ENCODE measurements at places on chromosomes 6 and 20.

DNA sequence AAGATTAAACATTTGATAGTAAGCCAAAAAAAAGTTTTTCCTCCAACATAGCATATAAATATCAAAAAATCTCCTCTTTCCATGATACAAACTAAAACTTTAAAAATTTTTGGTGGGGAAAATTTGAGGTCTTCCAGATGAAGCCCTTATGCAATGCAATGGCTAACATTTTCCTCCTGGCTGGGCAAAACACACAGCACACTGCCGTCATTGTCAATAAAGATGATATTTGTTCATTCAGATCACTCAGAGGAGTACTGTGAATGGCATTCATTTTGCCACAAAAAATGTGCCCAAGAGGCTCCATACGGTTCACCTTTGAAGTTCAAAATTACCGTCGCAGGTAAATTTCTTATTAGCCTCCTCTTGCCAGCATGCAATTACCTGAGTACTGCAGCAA lies 33.9 kb upstream of the FBXO9 start:
- no peaks in the 10 kb centered on the region for H3K27me3 ChIP-seq
- H3K4me1 ChIP-seq, result peaks cover 18% of the 10 kb centered on the region
- H3K27ac ChIP-seq, result no peak overlapping the region
- DNase-seq, result no peak
- peaks cover 16% of the 10 kb centered on the region for H3K36me3 ChIP-seq

DNA sequence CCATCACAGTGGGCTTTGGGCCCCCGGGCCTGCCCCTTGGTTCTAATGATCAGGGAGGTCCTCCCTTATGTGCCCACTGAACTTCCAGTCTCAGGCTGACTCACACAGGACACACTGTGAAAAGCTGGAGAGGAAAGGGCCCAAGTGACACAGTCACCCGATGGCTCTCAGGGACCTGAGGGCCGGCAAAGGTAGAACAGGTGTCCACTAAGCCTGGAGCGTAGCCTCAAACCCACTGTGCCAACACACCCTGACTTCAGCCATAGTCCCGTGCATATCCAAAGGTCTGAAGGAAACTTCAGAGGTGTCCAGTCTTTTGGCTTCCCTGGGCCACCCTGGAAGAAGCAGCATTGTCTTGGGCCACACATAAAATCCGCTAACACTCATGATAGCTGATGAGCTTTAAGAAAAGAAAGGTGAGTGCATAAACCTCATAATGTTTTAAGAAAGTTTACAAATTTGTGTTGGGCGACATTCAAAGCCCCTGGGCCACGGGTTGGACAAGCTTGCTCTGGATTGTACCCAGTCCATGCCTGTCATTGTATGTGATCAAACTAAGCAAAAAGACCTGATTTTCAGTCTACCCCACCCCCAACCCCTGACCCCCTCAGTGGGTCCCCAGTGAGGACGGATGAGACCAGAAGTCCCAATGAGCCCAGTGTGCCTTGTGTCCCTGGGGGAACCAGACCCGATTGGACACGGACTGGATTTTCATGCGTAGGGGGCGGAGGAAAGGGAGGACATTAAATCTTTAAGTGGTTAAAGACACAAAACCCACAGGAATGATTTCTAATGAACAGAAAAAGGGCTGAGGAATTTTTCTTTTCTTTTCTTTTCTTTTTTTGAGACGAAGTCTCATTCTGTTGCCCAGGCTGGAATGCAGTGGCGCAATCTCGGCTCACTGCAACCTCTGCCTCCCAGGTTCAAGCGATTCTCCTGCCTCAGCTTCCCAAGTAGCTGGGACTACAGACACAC lies 6.1 kb downstream of the RAMACL start:
- peaks cover 7% of the 10 kb centered on the region for H3K36me3 ChIP-seq
- peaks cover 5% of the 10 kb centered on the region for H3K4me1 ChIP-seq
- H3K27ac ChIP-seq, result no peak overlapping the region
- H3K27me3 ChIP-seq, result no peaks in the 10 kb centered on the region
- no peak for DNase-seq

- no peaks in the 10 kb centered on the region for H3K27me3 ChIP-seq
- peaks cover 2% of the 10 kb centered on the region for H3K4me1 ChIP-seq
- DNase-seq, result no peak
These were observed 45.1 kb downstream of the PTPRA start for GRCh38 chr20:2918096-2919049.

- H3K27ac ChIP-seq, result no peak overlapping the region
- no peaks in the 10 kb centered on the region for H3K27me3 ChIP-seq
- no peaks in the 10 kb centered on the region for H3K36me3 ChIP-seq
- DNase-seq, result peak; percentile 95
- H3K4me1 ChIP-seq, result peaks cover 6% of the 10 kb centered on the region
- no peak overlapping the region for H3K4me3 ChIP-seq
These were observed 587.8 kb upstream of the JAG1 start for GRCh38 chr20:11261533-11262000.

GRCh38 chr20:32019156-32019510 lies 8.9 kb downstream of the CCM2L start:
- H3K27ac ChIP-seq, result no peak overlapping the region
- H3K27me3 ChIP-seq, result peaks cover 66% of the 10 kb centered on the region
- no peak overlapping the region for H3K4me3 ChIP-seq

- H3K27ac ChIP-seq, result no peak overlapping the region
- DNase-seq, result no peak
- H3K4me3 ChIP-seq, result no peak overlapping the region
- no peaks in the 10 kb centered on the region for H3K36me3 ChIP-seq
- H3K27me3 ChIP-seq, result no peaks in the 10 kb centered on the region
- H3K4me1 ChIP-seq, result peaks cover 4% of the 10 kb centered on the region
These were observed 181.0 kb downstream of the CDKAL1 start for GRCh38 chr6:20715135-20715806.

- DNase-seq, result no peak
- no peaks in the 10 kb centered on the region for H3K27me3 ChIP-seq
- H3K4me3 ChIP-seq, result no peak overlapping the region
These were observed 91.8 kb downstream of the CARMIL1 start for GRCh38 chr6:25371037-25371347.

GRCh38 chr6:113344969-113345368 lies 512.2 kb upstream of the MARCKS start:
- peaks cover 11% of the 10 kb centered on the region for H3K4me1 ChIP-seq
- DNase-seq, result peak; percentile 67
- no peak overlapping the region for H3K4me3 ChIP-seq

GRCh38 chr6:131036601-131037000 lies 26.4 kb downstream of the EPB41L2 start:
- DNase-seq, result no peak
- 0 out of 2 replicates have a peak, but pooled peaks cover 2% of the 10 kb centered on the region for H3K36me3 ChIP-seq
- H3K27me3 ChIP-seq, result no peaks in the 10 kb centered on the region
- no peak overlapping the region for H3K27ac ChIP-seq
- H3K4me3 ChIP-seq, result no peak overlapping the region

GRCh38 chr6:27101824-27102223 lies 145.7 kb upstream of the PRSS16 start:
- H3K36me3 ChIP-seq, result no peaks in the 10 kb centered on the region
- no peak overlapping the region for H3K4me3 ChIP-seq
- no peak overlapping the region for H3K27ac ChIP-seq
- no peaks in the 10 kb centered on the region for H3K27me3 ChIP-seq
- DNase-seq, result no peak

DNA sequence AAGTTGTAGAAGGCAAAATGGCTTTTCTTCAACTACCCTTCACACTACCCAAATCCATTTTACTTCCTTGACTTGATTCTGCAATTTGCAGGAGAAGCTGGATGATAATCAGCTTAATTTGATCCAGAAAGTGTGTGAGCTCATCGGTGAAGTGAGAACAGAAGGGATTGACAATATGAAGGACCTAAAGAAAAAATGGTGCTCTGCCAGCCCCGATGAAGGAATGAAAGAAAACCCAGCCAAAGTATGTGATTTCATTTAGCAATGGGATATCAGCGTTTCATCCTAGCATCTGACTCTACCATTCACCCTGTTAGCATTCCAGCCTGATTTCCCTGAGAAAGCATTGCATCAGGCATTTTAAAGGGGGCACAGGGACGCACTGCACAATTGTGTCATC lies 41.5 kb downstream of the CD164 start:
- no peak for DNase-seq
- H3K27me3 ChIP-seq, result no peaks in the 10 kb centered on the region
- H3K4me3 ChIP-seq, result no peak overlapping the region
- H3K27ac ChIP-seq, result no peak overlapping the region

DNA sequence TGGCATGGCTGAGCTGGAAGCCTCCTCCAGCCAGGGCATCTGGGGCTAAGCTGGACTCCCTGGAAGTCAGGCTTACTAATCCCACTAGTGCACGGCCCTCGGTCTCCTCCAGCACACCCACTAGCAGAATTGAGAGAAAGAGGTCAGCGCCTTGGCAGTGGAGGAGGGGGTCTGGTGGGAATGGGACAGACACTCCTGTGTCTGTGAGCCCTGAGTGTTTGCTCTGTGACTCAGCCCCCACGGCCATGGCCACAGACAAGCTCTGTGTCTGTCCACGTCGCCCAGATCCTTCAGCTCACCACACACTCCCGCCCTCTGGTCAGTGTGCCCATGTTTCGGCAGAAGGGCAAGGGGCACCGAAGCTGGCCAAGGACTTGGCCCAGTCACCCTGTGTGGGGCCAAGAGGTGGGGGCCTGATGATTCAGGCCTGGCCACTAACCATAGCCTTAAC lies 8.8 kb downstream of the MDFI start:
- no peaks in the 10 kb centered on the region for H3K36me3 ChIP-seq
- no peak for DNase-seq
- H3K27ac ChIP-seq, result no peak overlapping the region
- H3K4me3 ChIP-seq, result no peak overlapping the region
- no peaks in the 10 kb centered on the region for H3K4me1 ChIP-seq
- peaks cover 67% of the 10 kb centered on the region for H3K27me3 ChIP-seq

GRCh38 chr6:33428224-33428965 lies 8.5 kb downstream of the SYNGAP1 start:
- no peak for DNase-seq
- H3K4me3 ChIP-seq, result peak overlapping the region; percentile 94
- H3K27ac ChIP-seq, result peak overlapping the region; percentile 33
- no peaks in the 10 kb centered on the region for H3K27me3 ChIP-seq
- peaks cover 44% of the 10 kb centered on the region for H3K4me1 ChIP-seq
- peaks cover 18% of the 10 kb centered on the region for H3K36me3 ChIP-seq

DNA sequence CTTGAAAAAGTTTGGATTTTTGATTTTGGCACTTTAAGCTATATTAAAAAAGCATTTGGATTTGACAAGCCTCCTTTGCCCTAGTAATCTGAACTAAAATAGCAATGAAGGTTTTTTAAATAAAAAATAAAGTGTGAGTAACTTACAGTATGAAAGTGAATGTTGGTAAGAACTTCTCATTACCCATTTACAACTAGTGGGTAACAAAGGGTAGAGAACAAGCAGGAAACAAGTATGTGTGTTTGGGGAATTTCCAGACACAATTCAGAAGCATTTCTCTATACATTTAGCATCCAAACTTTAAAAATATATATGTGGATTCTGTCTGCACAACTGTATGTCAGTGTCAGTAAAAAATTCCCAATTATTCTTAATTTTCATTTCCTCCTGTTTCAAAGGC lies 2.9 kb downstream of the TMEM30A start:
- peak overlapping the region; percentile 55 for H3K27ac ChIP-seq
- H3K27me3 ChIP-seq, result no peaks in the 10 kb centered on the region
- peaks cover 7% of the 10 kb centered on the region for H3K4me1 ChIP-seq

GRCh38 chr6:160258346-160259142 lies at the start of gene SLC22A2:
Gene SLC22A2 (minus strand): TSS chr6:160258821. CDS start chr6:160258757, 64 bp downstream.
- DNase-seq, result no peak
- no peaks in the 10 kb centered on the region for H3K36me3 ChIP-seq
- H3K4me1 ChIP-seq, result no peaks in the 10 kb centered on the region
- H3K27ac ChIP-seq, result no peak within 1 kb of the TSS
- H3K27me3 ChIP-seq, result no peaks in the 10 kb centered on the region
- H3K4me3 ChIP-seq, result no peak within 1 kb of the TSS

DNA sequence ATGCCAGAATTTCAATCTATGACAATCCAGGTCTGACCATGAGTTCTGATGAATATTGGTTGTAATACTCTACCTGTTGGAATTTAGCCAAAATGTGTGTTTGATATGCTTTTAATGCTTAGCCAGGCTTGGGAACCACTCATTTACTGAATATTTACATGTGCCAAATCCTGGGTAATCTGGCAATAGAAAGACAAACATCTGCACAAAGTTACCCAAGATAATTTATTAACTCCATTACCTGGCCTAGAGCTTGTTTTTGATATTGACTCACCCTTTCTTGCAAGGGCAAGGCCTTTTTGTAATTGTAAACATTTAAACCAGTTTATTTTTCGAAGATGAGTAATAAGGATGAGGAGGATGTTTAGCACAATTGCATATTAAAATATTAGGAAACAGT lies 13.5 kb upstream of the CD2AP start:
- H3K36me3 ChIP-seq, result no peaks in the 10 kb centered on the region
- no peaks in the 10 kb centered on the region for H3K4me1 ChIP-seq
- H3K27me3 ChIP-seq, result peaks cover 2% of the 10 kb centered on the region
- no peak overlapping the region for H3K4me3 ChIP-seq
- no peak overlapping the region for H3K27ac ChIP-seq

- H3K36me3 ChIP-seq, result peaks cover 6% of the 10 kb centered on the region
- H3K4me3 ChIP-seq, result no peak overlapping the region
- peaks cover 8% of the 10 kb centered on the region for H3K4me1 ChIP-seq
- peak; percentile 80 for DNase-seq
These were observed 63.9 kb downstream of the REV3L start for GRCh38 chr6:111418971-111419693.

Data from IMR-90 (cell line).